GM12878 (cell line): ENCODE measurements at places on chromosomes 1 and 21.

GRCh38 chr21:24938573-24938972 is 668.7 kb downstream of the MRPL39 start:
- DNase-seq = no peak

GRCh38 chr1:37391211-37392011 is 83.0 kb upstream of the ZC3H12A start:
- DNase-seq = no peak

DNA sequence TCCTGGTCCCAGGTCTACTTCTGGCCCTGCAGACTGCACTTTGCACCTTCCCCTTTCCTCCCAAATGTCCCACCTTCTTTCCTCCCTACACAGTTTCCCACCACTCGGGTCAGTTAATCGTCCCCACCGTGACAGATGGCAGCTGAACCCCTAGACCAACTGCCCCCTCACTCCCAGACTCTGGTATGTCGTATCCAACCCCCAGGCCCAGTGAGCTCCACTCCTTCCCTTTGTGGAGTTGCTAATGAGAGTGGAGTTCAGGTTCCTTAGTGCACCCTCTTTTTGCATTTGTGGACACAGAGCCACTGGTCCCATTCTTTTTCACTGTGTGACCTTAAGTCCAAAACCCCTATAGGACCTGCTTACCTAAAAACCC is 1.8 kb downstream of the MAN1C1 start:
- no peak for DNase-seq

- DNase-seq = no peak
Observed at GRCh38 chr1:236914375-236914774, 89.9 kb downstream of the MT1HL1 start.
